IMR-90 (cell line): ENCODE measurements at places on chromosomes 5 and 9. TPM values are rescaled to one million over a fixed set of nuclear protein-coding genes. Genes with fewer than 3 reads are reported as not detected.
A peak's percentile ranks its signal among the peaks of the same experiment; 100 is the strongest.

DNA sequence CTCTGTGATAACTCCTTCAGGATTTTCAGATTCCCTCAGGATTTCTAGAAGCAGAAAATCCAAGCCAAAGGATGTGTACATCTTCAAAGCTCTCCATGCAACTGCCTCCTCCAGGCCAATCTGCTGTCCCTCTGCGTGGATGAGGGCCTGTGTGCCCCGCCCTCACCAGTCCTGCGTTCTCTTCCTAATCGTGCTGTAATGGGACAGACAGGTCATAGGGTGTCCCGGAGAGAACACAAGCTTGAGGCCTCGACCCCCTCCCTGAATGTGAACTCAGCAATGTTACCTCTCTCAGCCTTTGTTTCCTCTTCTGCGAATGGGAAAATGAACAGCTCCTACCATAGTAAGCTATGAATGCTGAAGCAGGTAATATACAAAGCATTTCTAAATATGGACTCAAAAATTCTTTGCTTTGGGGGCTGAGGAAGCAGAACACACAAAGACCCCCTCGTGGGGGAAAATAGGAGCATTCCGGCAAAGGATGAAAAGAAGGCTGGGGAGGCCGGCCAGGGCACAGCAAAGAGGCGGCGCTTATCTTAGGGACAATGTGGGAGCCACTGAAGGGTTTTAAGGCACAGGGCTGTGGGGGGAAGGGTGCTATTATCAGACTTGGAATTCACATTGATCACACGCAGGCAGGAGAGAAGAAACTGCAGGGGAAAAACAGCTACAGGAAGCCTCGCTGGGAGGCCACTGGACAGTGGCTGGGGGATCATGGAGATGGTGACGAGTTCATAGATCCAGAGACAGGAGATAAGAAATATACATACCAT lies 57.2 kb upstream of the FBXW11 start:
- no peak overlapping the region for H3K4me3 ChIP-seq
- H3K36me3 ChIP-seq = peaks cover 34% of the 10 kb centered on the region
- no peaks in the 10 kb centered on the region for H3K27me3 ChIP-seq

- peaks cover 9% of the 10 kb centered on the region; the same call in 1 of the 2 replicates for H3K27me3 ChIP-seq
- peaks cover 3% of the 10 kb centered on the region; the same call in 1 of the 2 replicates for H3K4me1 ChIP-seq
- H3K4me3 ChIP-seq = no peak overlapping the region
- no peak overlapping the region for H3K27ac ChIP-seq
- DNase-seq = peak; percentile 75
- H3K36me3 ChIP-seq = no peaks in the 10 kb centered on the region
Measured at GRCh38 chr5:15003511-15003920, 131.9 kb upstream of the ANKH start.

GRCh38 chr5:3787604-3788003 lies 192.0 kb downstream of the IRX1 start:
- no peak overlapping the region for H3K4me3 ChIP-seq
- H3K36me3 ChIP-seq = no peaks in the 10 kb centered on the region
- no peaks in the 10 kb centered on the region for H3K4me1 ChIP-seq
- no peak for DNase-seq
- no peaks in the 10 kb centered on the region for H3K27me3 ChIP-seq

DNA sequence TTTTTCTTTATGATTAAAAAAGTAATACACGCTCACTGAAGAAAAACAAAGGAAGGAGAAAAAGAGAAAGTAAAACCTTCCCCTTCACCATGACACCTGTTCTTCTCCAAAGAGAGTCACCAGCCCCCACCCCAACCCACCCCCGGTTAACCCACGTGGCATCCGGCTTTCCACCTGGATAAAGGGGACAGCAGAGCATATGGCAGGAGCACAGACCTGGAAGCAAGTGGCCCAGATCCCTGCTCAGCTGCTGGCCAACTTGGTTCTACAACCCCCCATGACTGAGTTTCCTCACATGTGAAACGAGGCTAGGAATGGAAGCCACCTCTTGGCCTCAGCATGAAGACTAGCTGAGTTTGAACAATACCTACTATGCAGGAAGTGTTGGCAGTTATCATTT lies 5.1 kb downstream of the CCDC180 start:
- H3K27ac ChIP-seq = no peak overlapping the region
- no peaks in the 10 kb centered on the region for H3K36me3 ChIP-seq
- DNase-seq = no peak
- H3K4me3 ChIP-seq = no peak overlapping the region
- H3K4me1 ChIP-seq = no peaks in the 10 kb centered on the region

GRCh38 chr5:132215329-132215728 lies 12.3 kb downstream of the P4HA2 start:
- no peak overlapping the region for H3K4me3 ChIP-seq
- H3K27me3 ChIP-seq = no peaks in the 10 kb centered on the region
- peaks cover 12% of the 10 kb centered on the region for H3K4me1 ChIP-seq
- peak overlapping the region; percentile 42 for H3K27ac ChIP-seq
- DNase-seq = peak; percentile 98
- H3K36me3 ChIP-seq = peaks cover 54% of the 10 kb centered on the region

- no peaks in the 10 kb centered on the region; the same call in 1 of the 2 replicates for H3K27me3 ChIP-seq
- DNase-seq = no peak
- H3K4me3 ChIP-seq = no peak overlapping the region
- H3K27ac ChIP-seq = no peak overlapping the region
- H3K4me1 ChIP-seq = peaks cover 22% of the 10 kb centered on the region
- H3K36me3 ChIP-seq = no peaks in the 10 kb centered on the region
Measured at GRCh38 chr5:81854915-81855314, 104.0 kb upstream of the SSBP2 start.

DNA sequence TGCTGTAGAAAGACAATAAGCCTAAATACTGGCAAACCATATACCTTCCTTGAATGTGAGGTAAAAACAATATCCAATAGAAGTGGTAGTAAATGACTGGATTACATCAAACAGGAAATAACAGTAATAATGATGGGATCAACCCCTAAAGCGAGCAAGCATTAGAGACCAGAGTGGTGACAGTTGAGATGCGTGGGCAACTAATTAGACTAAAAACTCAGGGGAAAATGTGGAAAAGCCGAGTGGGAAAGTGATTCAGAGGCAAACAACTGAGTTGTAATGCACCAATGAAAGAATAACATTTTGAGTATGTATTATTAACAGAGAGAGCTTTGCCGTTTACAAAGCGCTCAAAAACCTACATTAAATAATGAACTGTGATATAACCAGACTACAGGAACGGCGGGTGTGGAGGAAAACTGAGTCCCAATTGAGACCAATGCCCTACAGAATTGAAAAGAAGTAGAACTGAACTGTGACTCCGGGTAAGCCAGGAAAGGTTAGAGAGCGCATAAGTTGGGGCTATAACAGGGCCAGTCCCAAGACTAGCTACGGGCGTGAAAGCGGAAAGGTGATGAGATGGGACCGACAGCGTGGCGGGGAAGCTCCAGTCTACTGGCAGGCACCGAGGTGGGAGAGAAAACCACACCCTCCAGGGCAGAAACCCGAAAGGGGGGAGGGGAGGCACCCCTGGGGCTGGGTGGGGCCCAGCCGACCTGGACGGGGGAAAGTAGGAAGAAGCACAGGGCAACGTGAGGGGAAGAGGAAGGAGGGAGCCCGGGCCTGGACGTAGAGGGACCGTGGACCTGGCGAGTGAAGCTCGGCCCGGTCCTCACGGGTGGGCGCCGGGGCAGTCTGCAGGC lies 592 bp downstream of the UBAP2 start:
- peak overlapping the region; percentile 58 for H3K27ac ChIP-seq
- peak overlapping the region; percentile 61 for H3K4me3 ChIP-seq
- H3K27me3 ChIP-seq = no peaks in the 10 kb centered on the region
- H3K4me1 ChIP-seq = peaks cover 10% of the 10 kb centered on the region
- no peak for DNase-seq

DNA sequence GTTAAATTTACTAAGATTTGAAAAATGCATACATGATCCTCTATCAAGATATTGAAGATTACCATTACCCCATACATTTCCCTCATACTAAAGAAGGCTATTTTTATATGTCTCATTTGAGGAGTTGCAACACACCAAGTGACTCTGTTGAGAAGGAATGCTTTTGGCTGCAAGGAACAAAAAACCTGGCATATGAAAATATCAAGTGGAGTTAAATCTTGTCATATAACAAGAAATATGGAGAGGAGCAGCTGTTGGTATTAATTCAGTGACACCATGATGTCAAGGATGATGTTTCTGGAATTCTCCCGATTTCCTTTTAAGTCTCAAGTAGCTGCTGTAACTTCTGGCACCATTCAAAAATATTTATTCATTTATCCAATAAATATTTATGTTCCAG lies 193.8 kb downstream of the CSNK1G3 start:
- no peak overlapping the region for H3K4me3 ChIP-seq
- no peaks in the 10 kb centered on the region for H3K27me3 ChIP-seq
- peaks cover 18% of the 10 kb centered on the region for H3K4me1 ChIP-seq
- no peaks in the 10 kb centered on the region for H3K36me3 ChIP-seq
- H3K27ac ChIP-seq = no peak overlapping the region

GRCh38 chr5:180802325-180803180 lies at the start of gene MGAT1:
MGAT1 (minus strand) TSS chr5:180802806; CDS start chr5:180792971, 9,835 bp downstream.
- peak within 1 kb of the TSS; percentile 99 for H3K27ac ChIP-seq
- peak; percentile 83 for DNase-seq
- peaks cover 37% of the 10 kb centered on the region for H3K4me1 ChIP-seq

DNA sequence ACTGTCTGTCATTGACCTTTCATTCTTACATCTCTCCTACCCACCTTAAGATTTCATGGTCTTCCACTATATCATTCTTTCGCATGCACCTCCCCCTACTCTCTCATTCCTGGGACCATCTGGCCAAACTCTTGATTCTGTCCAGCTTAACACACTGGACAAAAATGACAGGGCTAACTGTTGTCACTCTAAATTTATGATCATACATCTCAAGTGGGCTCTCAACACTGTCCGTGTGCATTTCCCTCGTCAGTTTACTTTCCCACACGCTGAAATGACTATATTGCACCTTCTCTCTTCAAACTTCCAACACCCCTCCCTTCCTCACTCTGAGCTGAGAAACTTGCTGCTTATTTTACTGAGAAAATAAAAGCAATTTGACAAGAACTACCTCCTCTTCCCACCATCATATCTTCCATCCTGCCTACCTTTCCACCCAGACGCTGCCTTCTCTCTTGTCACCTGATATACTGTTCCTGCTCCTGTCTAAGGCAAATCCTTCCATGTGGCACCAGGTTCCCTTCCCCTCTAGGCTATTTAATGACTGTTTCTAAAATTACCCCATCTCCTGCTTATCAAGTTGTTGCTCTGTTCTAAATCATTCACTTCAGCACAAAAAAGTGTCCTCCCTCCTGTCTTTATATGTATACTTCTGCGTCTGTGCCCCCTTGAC lies 8.1 kb upstream of the KLF9 start:
- H3K27me3 ChIP-seq = no peaks in the 10 kb centered on the region
- H3K4me3 ChIP-seq = no peak overlapping the region
- DNase-seq = no peak
- peaks cover 15% of the 10 kb centered on the region for H3K4me1 ChIP-seq
- H3K27ac ChIP-seq = no peak overlapping the region

GRCh38 chr5:16744164-16744880 lies 127.5 kb upstream of the RETREG1 start:
- H3K4me1 ChIP-seq = peaks cover 12% of the 10 kb centered on the region
- no peak for DNase-seq
- peaks cover 53% of the 10 kb centered on the region for H3K36me3 ChIP-seq
- no peaks in the 10 kb centered on the region for H3K27me3 ChIP-seq
- no peak overlapping the region for H3K4me3 ChIP-seq
- no peak overlapping the region for H3K27ac ChIP-seq

DNA sequence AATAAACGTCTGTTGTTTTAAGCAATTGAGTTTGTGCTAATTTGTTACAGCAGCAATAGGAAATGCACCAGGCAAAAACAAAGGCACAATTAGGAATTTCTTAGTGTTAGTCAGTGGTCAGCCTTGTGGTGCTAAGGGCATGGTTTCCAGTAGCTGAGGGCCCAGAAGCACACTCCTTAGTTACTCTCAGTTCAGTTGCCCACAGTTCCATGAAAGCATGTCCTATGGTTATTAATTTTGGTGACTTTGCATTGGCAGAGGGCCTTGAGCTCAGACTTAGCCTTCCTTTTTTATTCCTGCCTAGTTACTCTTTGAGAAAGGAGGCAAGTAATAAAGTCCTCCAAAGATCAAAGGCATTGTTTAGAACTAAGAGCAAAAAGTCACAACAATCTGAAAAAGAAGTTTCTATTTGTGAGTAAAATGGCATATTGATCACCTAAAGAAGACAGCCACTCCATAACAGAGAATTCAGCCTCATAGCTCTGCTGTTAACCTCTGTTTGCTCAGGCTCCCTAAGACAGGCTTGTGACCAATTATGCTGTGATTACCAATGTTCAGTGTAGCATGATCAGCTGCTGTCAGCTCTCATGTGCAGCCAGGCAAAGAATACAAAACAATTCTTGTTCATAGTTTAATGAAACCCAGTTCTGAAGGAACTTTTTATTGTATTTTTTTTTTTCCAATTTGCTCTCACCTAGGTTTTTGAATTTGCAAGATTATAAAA lies 57.0 kb upstream of the MROH2B start:
- H3K4me1 ChIP-seq = no peaks in the 10 kb centered on the region
- no peaks in the 10 kb centered on the region for H3K36me3 ChIP-seq
- H3K4me3 ChIP-seq = no peak overlapping the region
- H3K27me3 ChIP-seq = no peaks in the 10 kb centered on the region

GRCh38 chr5:150510460-150511263 lies 2.7 kb downstream of the NDST1 start:
- DNase-seq = no peak
- no peak overlapping the region for H3K4me3 ChIP-seq
- H3K4me1 ChIP-seq = peaks cover 59% of the 10 kb centered on the region
- H3K36me3 ChIP-seq = peaks cover 5% of the 10 kb centered on the region

DNA sequence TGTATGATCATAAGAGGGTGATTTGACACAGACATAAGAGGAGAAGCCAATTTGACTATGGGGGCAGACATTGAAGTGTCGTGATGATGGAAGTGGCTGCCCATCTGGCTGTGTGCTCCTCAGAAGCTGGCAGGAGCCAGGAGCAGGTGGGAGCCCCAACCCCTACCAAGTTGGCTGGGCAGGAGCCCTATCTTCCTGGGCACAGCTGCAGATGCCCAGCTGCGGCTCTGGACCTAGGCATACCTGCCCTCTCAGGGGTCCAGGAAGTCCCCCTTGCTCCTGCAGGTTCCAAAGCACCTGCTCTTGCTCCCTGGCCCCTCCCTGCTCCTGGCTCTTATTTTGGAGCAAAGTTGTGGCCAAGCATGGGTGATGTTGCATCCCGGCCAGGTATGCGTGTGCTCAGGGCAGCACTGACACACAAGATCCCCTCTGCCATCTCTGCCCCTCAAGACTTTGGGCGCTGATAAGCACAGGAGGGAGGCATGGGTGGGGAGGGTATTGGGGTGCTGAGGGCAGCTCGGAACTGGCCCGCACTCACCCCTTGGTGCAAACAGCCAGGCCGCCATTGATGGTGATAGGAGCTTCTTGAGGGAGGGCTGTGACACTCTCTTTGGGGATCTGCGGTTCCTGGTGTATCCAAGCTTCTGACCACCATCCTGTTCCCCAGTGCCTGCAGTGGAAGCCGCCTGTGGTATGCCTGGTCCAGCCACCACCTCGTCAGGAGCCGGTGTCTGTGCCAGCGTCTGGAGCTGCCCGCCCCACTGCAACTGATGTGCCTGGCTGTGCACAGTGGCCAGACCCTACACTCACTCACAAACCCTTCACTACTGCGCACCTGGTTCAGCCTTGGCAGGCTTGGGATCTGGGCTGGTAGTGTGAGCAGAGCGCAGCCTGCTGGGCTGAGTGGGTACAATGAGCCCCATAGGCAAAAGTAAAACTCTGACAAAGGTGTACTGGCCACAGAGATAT lies 230.9 kb downstream of the CDH9 start:
- H3K4me1 ChIP-seq = no peaks in the 10 kb centered on the region
- no peak for DNase-seq
- no peak overlapping the region for H3K27ac ChIP-seq
- H3K4me3 ChIP-seq = no peak overlapping the region

Gene FAM200C
- total RNA-seq = 6.3 and 6.7 TPM in 2 replicates

Gene MYMK
- not detected in 2 replicates for total RNA-seq

Gene PPP2R2B
- not detected in 2 replicates for total RNA-seq

Gene AFF4
- total RNA-seq = 57.2 and 67.2 TPM in 2 replicates

Gene FBN2
- 67.5 and 69.0 TPM in 2 replicates for total RNA-seq
